ENCODE measurements at places on chromosomes 7 and 10. TPM values are rescaled to one million over a fixed set of nuclear protein-coding genes. Genes with fewer than 3 reads are reported as not detected.

- no peak for DNase-seq
- peaks cover 50% of the 10 kb centered on the region for H3K36me3 ChIP-seq
- no peaks in the 10 kb centered on the region for H3K27me3 ChIP-seq
- no peak overlapping the region for H3K27ac ChIP-seq
Observed at GRCh38 chr7:73483171-73483570, 38.9 kb downstream of the BAZ1B start.

- H3K27ac ChIP-seq, result no peak overlapping the region
- H3K36me3 ChIP-seq, result no peaks in the 10 kb centered on the region
- H3K4me3 ChIP-seq, result no peak overlapping the region
- no peak for DNase-seq
Observed at GRCh38 chr10:77261146-77261545, 376.5 kb downstream of the KCNMA1 start.

DNA sequence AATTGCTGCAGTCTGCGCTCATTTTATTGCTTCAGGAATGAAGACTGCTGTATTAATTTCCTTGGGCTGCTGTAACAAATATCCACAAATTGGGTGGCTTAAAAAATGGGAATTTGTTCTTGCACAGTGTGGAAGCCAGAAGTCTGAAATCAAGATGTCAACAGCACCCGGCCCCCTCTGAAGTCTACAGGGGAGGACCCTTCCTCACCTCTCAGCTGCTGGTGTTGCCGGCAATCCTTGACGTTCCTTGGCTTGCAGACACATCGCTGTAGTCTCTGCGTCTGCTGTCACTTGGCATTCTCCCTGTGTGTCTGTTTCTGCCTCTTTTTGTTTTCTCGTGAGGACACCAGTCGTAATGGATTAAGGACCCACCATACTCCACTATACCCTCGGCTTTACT is 166.2 kb downstream of the PTPN20 start:
- H3K27ac ChIP-seq, result no peak overlapping the region
- H3K27me3 ChIP-seq, result peaks cover 2% of the 10 kb centered on the region
- no peak for DNase-seq
- H3K4me3 ChIP-seq, result no peak overlapping the region
- no peaks in the 10 kb centered on the region for H3K4me1 ChIP-seq

- DNase-seq, result no peak
- no peaks in the 10 kb centered on the region for H3K27me3 ChIP-seq
- no peak overlapping the region for H3K27ac ChIP-seq
- H3K36me3 ChIP-seq, result no peaks in the 10 kb centered on the region
- H3K4me1 ChIP-seq, result no peaks in the 10 kb centered on the region
- no peak overlapping the region for H3K4me3 ChIP-seq
Observed at GRCh38 chr7:91169830-91170191, 94.4 kb upstream of the FZD1 start.

Gene CAMK2B
- polyA plus RNA-seq, result 4.4 TPM

Gene SPAG6
- 0.19 TPM for polyA plus RNA-seq
